ENCODE measurements at places on chromosomes 16 and 17. TPM values are rescaled to one million over a fixed set of nuclear protein-coding genes. Genes with fewer than 3 reads are reported as not detected.

DNA sequence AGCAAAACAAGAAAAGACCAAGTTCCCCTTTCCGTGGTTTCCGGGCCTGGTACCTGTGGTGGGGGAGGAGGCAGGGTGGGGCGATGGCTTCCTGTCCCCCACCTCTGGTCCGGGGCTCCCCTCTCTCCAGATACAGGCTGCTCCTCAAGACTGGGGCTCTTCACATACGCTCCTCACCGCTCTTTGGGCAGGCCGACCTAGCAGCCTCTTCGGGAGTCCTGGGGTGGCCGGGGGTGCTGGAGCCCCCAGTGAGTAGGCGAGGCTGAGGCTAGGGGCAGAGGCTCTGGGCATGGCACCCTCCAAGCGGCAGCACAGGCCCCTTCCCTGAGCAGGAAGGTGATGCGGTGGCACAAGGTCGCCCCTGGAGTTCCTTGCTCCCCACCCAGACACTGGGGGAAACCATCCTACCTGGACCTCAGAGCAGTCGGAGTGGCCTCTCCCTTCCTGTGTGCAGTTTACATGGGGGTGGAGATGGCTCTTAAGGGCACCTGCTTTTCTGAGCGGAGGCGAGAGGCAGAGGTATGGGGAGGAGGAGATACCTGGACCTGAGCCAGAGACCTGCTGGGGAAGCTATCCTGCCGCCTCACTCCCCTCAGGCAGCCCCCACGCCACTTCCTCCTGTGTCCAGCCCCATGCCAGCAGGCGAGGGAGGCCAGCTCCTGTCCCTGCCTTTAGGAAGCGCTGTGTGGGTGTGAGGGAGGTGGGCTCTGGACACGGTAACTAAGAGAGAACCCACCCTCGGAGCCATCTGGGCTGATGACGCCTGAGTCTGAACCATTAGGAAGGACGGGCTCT, 891 bp downstream of the CORO1A start:
- peak; percentile 8 for DNase-seq

DNA sequence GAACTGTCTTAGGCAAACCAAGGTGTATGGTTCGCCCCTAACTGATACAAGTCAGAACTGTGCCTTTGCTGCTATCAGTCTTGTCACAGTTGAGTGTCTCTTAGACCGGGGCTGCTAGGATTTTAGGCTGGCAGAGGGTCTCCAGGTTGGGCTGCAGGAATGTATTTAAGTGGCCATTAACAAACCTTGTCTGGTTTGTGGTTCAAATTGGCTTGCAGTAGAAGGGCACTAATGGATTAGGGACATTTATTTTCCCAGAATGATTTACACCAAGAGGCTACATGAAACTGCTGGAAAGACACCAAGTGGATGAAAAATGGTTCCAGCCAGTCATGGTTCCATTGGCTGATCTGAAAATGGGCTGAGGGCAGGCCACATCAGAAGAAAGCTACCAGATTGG, 5.1 kb downstream of the VAT1L start:
- DNase-seq, result no peak

- DNase-seq, result no peak
Measured at GRCh38 chr16:49953090-49953489, 71.9 kb upstream of the CNEP1R1 start.

- no peak for DNase-seq
Measured at GRCh38 chr16:12639044-12639443, 164.6 kb downstream of the CPPED1 start.

DNA sequence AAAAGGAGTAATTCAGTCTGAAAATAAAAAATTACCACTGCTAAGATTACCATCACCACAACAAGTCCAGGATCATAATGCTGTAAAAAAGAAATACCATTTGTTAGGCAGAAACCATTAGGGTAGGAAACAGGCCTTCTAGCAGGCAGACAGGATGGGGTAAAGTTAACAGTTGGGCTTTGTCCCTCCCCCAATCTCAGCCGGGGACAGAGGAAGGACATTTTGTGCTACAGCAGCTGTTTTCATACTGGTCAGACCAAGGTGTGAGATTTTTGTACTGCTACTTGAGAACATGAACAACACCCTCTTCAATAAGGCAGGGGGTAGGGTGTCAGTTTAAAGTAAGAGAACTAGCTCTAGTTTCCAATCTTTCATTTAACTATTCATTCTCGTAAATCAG, 49.2 kb upstream of the ITGA2B start:
- peak; percentile 49 for DNase-seq

- no peak for DNase-seq
Measured at GRCh38 chr16:83549316-83550182, 258.2 kb upstream of the HSBP1 start.

DNA sequence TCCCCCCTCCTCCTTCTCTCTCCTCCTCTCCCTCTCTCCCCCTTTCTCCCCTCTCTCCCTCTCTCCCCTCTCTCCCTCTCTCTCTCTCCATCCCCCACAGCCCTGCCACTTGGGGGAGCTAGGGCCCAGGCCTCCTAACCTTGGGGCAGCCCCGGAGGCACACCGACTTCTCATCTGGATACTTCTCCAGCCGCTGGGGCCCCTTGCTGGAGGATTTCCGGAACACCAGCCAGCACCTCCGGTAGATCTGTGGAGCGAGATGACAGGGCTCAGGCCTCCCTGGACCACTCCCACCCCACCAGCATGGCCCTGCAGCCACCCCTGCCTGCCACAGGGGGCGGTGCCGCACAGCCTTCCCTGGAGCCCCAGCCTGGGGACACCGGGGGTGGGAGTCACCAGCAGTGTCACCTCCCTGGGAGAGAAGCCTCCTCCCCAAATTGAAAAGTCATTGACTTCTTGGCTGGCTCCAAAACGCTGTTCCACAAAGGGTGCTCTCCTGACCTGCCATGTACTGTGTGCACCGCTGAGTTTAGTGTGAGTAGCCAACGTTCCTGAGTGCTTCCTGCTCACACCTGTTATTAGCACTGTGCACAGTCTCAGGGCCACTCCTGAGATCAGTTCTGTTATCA, 10.5 kb downstream of the DOK4 start:
- peak; percentile 74 for DNase-seq

DNA sequence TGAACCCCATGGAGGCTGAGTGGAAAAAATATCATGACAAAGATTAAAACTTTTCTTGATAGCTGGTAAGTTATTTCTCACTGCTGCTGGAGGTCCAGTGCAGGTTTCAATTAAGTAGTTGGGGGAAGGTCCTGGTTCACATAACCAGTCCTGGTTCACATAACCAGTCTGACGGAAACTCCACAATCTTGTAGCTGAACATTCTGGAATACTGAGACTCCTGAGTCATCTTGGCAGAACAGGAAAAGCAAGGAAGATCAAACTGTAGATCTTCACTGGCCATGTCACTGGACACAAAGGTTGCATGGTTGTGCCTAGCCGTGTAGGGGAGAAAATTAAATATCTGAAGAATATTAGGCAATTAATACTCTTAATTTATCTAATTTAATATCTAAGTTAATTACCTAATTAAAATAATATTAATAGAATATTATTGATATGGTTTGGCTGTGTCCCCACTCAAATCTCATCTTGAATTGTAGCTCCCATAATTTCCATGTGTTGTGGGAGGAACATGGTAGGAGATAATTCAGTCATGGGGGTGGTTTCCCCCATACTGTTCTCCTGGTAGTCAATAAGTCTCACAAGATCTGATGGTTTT, 48.6 kb upstream of the CNTNAP4 start:
- DNase-seq, result no peak

GRCh38 chr16:83335076-83335475, 472.7 kb upstream of the HSBP1 start:
- no peak for DNase-seq

DNA sequence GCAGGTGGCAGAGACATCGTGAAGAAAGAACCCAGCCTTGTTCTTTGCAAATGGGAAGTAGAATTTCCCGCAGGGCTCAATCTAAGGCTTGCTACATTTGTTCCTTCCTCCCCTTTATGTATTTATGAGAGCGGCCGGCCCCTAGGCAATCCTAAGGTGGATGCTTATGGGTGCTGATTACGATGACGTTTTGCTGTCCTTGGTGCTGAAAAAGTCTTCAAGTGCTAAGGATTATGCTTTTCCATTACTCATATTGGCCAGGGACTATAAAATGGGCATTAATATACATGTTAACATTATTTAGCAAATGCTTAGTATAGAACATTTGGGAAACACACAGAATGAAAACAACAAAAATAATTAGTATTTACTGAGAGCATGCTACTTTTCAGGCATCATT, 313.3 kb upstream of the XYLT1 start:
- DNase-seq, result peak; percentile 19

DNA sequence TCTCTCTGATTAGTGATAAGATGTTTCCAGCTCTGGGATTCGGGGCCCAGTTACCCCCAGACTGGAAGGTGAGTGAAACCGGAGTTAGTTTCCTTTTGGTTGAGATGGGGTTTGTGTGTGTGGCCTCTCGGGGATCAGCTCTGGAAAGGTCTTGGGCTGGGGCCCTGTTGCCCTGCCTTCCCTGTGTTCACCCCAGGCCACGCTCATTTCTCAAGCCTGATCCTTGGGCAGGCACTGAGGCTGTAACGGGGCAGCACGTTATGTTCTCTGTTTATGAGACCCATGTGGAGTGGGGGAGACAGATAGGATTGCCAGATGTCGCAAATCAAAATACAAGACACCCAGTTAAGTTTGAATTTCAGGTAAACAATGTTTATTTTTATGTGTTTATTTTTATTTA, 35.5 kb downstream of the CPNE2 start:
- DNase-seq, result no peak

DNA sequence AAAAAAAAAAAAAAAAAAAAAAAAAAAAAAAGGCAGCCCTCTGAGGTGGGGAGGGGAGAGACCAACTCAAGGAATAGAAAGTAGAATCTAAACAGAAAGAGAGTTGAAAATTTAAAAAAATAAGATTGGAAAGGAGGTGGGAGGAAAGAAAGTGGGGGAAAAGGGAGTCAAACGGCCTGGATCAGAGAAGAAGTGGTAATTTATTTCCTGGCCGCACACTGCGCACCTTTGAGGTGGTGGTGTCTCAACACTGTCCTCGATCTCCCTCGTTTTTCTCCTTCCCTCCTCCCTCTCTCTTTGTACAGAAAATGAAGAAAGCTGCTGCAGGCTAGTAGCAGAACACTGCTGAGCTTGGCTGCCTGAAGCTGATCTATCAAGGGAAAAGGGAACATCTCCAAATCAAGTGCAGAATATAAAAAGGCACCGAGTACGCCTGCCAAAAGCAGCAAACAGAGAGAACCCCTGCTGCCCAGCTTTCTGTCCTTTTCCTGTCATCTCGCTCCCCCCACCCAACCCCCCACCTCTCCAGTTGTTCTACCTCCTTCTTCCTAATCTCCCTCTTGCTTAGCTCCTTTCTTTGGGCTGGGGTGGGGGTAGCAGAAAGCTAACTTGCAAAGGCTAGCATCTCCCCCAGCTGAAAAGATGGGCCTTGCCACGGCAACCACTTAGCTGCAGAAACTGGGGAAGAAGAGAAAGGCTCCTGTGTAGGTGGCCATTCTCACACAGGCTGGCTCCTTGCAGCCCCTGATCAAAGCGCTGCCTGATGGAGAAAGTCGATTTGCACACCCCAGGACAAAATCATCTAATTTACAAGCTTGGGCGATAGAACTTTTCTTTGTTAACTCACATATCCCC, 22.5 kb downstream of the AXIN2 start:
- no peak for DNase-seq

DNA sequence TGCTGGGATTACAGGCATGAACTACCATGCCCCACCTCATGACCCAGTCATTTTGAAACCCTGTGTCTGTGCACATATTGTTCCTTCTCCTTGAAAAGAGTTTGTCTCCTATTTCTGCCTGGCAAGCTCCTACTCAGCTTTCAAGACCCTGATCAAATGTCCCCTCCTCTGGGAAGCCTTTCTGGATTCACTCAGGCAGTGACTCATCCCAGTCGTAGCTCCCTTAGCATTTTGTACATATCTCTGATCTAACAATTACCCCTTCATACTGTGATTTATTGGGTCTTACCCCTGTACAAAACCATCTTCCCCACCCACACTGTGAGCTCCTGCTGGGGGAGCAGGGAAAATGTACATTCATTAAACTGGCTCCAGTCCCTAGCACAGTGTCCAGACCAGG, 18.1 kb upstream of the ABCC12 start:
- DNase-seq, result no peak

DNA sequence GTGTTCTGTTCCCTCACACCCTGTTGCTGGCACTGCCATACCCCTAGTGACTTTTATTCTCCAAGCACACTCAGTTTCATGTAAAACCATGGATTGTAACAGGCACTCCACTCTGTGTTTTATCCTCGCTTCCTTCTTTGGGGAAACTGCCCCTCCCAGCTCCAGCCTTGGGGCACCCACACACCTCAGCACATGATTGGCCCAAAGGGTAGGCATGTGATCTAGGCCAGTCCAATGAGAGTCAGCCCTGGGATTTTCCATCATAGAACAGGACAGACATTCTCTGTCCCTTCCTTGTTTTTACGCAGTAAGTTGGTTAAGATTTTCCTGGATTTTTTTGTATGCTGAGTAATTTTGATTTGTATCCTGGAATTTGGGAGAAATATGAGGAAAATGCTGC, 115.4 kb downstream of the C16orf95 start:
- no peak for DNase-seq

GRCh38 chr17:80799538-80800480, 191.8 kb upstream of the CHMP6 start:
- DNase-seq, result no peak

DNA sequence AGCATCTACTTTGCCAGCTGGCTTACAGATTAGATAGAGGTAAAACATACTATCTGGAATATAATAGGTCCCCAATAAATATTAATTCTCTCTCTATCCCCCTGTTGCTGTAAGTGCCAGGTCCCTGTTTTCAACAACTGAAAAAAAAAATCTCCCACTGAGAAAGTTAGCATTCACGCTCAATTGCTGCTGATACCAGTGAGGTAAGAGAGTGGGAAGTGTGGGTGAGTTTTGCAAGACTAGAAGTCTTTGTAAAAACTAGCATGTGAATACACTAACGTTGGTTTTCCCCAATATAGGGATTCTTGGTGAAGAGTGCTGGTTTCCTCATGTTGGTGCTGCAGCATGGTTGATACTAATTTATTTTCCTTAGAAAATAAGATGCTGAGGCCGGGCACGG, 11.7 kb upstream of the TAOK1 start:
- DNase-seq, result no peak

- DNase-seq, result no peak
Measured at GRCh38 chr16:53629607-53630312, 73.9 kb downstream of the RPGRIP1L start.

DNA sequence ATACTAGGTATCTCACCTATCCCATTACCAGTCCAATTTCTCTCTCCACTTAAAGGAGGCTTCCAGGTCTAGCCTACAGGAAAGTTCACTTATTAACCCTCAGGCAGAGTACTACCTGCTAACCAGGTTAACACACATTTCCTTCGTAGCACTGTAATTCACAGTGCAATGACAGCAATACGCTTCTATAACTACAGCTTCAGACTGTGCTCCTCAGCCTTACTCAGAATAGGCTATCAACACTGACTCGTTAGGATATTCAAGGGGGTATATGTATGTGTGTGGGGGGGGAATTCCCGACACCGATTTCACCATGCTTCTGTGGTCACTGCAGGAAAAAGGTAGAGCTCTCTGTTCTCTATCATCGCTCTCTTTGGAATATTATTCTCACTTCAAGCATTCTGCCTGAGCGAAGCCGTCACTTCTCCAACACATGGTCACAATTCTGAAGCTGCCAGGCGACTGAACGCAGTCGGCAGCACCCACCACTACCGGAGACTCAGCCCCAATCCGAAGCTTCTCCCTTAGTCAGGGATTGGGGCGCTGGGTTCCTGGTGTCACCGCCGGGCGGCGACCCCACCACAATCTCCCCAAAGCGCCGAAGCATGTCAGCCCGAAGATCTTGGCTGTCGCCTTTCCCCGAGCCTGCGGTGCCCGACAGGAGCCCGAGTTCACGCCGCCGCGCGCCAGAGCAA, 618 bp downstream of the GGA3 start:
- no peak for DNase-seq

GRCh38 chr16:56909527-56909979, 22.4 kb upstream of the HERPUD1 start:
- DNase-seq, result peak; percentile 72

PLK1 gene
- total RNA-seq, result 62.4 TPM

ITPRIPL2 gene
- 3.6 TPM for total RNA-seq

KRTAP17-1 gene
- not detected for total RNA-seq

Measured in SJCRH30 (cell line).